ENCODE measurements at places on chromosomes 5 and 9.
A peak's percentile ranks its signal among the peaks of the same experiment; 100 is the strongest.

DNA sequence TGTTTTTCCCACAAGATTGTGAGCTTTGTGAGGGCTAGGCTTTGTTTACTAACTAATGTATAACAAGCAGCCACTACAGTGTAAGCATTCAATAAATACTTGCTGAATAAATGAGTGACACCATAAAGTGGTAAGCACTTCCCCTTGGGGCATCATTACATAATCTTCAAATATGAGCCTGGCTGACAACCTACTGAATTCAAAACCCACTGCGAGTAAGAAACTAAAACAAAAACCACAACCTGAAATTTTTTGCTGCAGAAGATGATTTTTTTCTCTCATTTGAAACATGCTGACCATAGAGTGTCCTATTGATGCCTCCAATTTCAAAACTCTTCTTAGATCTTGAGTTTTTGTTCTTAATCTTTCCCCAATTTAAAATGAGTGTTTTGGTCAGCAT lies 331.3 kb upstream of the CCNG1 start:
- no peak for DNase-seq

- no peak for DNase-seq
Measured at GRCh38 chr9:130663258-130663976, 977 bp upstream of the PRDM12 start.

DNA sequence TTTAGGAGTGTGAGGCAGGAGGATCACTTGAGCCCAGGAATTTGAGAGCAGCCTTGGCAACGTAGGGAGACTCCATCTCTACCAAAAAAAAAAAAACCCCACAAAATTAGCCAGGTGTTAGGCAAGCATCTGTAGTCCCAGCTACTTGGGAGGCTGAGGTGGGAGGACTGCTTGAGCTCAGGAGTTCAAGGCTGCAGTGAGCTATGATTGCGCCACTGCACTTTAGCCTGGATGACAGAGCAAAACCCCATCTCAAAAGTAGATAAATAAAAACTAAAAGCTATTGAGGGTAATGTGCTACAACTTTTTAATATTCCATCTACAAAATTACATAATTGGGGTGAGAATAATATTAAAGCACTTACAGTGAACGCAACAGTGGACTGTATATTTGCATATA lies 5.9 kb downstream of the BDP1 start:
- no peak for DNase-seq

DNA sequence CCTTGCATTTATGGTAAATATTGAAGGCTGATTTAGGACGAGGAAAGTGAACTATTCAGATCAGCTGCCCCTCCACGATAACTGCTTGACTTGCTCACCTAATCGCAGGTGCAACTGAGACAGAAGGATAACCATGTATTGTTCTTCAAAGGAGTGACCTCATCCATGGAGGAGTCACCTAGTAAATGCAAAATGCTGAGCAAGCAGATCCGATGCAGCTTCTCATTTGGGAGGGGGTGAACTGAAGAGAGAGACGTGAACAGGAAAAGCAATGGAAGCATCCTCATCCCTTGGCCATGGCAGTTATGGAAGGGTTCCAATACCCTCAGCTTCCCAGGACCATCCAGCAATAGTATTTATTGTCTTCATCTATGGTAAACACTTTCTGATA lies 47.5 kb downstream of the RASGRF2 start:
- DNase-seq = peak; percentile 14

GRCh38 chr9:137647096-137647714 lies 28.4 kb downstream of the EHMT1 start:
- no peak for DNase-seq

DNA sequence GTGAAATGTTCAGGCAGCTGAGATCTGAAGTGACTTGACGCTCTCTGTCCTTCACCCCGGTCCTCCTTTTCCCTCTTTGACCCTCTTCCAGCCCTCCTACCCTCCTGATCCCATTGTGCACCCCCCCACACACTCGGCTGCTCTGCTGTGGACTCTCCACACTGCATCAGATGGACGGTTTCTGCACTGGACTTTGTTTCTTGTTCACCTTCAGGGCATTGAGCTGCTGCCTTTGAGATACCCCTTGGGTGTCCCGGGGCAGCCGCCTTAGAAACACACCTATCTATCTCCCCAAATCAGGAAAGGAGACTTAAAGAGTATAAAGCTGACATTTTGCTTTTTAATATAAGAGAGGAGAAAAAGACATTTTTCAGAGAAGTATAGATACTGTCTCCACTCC lies 27.5 kb downstream of the AMBP start:
- DNase-seq = no peak

- DNase-seq = no peak
Measured at GRCh38 chr5:78741019-78741418, 92.4 kb upstream of the LHFPL2 start.

GRCh38 chr5:10502578-10502977 lies 60.9 kb downstream of the ROPN1L start:
- DNase-seq = no peak

GRCh38 chr5:171680485-171680884 lies 105.1 kb upstream of the SMIM23 start:
- no peak for DNase-seq

Data from stimulated activated naive CD4-positive, alpha-beta T cell (primary cell).